ENCODE measurements at places on chromosomes 16 and 17. TPM values are rescaled to one million over a fixed set of nuclear protein-coding genes. Genes with fewer than 3 reads are reported as not detected.

DNA sequence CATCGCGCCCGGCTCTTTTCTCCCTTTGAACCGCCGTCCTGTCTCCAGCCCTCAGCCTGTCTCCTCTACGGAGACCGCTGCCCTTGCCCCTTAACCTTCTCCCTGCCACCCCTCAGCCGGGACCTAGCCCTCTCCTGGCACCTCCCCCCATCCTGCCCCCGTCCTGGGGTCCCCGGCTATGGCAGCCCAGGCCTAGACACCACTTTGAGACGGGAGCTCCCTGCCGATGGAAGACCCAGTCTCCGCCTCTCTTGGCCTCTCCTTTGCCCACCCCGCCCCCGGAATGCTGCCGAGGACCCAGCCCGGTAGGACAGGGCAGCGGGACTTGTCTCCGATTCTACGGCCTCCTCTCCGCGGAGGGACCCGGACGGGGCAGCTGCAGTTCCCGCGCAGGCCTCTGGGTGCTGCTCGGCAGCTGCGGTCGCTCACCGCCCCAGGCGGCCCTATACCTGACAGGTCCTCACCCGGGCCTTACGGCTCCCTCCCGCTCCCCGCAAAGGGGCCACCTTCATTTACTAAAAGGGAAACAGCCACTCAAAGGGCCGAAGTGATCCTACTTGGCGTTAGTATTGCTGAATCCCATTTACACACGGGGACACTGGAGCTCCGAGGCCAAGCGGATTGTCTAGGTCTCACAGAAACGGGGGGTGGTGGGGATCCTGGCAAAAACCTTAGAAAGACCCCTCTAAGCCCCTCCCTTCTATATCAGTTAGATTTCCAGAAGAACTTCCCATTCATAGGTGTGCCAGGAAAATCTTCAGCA, 32.6 kb upstream of the TAC4 start:
- peak; percentile 65 for DNase-seq

KRT32 gene
- polyA plus RNA-seq = not detected

SDK2 gene
- polyA plus RNA-seq = not detected

DNA sequence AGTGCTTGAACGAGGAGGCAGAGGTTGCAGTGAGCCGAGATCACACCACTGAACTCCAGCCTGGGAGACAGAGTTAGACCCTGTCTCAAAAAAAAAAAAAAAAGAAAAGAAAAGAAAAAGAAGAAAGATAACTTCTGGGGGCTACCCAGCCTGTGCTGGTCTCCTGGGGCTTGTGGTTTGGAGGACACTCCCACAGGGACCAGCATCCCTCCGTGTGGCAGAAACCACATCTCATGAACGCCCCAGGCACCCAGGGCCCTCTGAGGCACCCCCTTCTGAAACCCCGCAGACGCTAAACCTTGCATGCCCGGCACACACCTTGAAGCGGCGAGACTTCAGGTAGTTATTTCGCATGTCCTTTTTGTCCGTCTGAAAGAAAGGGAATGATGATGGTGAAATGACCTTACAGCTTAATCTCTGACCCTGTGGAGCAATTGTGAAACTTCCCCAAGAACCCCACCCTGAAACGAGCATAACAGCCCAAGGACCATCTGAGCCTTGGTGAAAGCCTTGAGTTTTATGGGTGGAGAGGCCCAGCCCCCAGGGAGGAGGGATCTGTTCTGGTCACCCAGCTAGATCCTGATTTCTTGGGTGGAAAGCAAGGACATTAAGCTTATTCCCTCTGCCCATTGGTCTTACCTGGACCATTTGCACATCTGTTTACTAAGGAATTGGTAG, 55.0 kb downstream of the CNGB1 start:
- DNase-seq = no peak

DNA sequence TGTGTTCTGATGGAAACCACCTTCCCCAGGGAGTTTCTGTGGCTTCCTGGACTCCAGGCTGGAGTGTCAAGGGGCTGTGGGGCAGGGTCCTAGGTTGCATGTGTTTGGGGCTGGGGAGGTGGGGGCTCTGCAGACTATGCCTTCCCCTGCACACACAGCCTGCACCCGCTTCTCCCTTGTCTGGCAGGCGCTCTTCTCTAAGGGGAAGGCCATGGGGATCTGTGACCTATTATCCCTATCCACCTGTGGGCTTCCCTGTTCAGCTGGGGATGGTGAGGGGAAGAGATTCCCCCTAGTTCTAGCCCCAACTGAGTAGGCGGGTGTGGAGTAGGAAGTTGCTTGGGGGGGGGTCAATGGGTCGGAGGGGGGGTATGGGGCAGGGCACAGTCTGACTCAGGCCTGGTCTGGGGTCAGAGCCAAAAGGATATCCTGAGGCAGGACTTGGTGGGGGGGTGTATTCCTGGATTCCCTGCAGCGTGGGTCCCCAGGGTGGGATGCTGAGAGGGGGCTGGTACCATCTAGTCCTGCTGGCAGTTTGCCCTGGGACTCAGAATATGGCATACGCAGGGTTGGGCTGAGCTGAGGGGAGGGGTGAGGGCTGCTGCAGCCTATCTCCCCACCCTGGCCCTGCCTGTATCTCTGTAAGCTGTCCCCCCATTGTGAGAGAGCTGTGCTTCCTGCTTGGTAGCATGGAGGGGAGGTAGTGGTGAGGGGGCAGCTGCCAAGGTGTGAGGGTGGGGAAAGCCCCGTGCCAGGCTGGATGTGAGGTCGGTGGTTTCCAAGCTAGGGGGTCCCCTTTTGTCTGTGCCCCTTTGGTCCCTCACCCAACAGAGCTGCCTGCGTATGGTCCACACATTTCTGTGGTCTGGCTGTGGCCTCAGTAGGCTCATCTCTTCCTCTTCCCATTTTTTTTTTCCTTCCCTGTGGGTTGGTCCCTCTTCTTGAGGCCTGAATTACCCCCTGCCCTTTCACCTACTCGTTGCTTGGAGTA, 14.7 kb downstream of the RARA start:
- peak; percentile 73 for DNase-seq

DNA sequence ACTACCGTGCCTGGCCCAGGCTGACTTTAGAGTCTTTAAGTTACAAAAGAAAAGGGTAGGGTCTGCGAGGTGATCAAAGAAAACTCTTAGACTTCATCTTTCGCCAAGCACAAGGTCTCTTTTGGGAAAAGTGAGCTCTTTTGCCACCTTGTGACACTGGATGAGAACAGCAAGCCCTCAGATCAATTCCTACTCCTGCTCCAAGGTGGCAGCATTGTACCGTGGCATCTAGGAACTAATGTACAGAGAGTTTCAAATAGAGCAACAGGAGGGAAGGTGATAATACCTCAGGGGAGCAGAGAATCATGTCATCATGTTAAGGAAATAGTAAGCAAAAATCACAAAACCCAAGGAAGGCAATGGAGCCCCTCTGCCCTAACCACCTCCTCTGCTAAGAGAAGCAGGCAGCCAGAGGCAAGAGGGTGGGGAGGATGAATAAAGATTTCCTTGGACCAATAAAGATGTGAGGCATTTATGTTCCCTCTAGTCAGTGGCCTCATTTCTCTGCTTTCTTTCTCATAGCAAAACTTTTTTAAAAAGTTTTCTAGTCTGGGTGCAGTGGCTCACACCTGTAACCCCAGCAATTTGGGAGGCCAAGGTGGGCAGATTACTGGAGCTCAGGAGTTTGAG, 2.1 kb upstream of the C17orf78 start:
- DNase-seq = peak; percentile 68

IGF2BP1 gene
- not detected for polyA plus RNA-seq

GRCh38 chr16:23840310-23840709, 4.5 kb downstream of the PRKCB start:
- DNase-seq = no peak

Measured in CD4-positive, alpha-beta memory T cell (primary cell).